ENCODE measurements at places on chromosomes 12 and 14.
A peak's percentile ranks its signal among the peaks of the same experiment; 100 is the strongest.

GRCh38 chr14:39266525-39266870 is 32.8 kb downstream of the MIA2 start:
- peak; percentile 44 for DNase-seq

DNA sequence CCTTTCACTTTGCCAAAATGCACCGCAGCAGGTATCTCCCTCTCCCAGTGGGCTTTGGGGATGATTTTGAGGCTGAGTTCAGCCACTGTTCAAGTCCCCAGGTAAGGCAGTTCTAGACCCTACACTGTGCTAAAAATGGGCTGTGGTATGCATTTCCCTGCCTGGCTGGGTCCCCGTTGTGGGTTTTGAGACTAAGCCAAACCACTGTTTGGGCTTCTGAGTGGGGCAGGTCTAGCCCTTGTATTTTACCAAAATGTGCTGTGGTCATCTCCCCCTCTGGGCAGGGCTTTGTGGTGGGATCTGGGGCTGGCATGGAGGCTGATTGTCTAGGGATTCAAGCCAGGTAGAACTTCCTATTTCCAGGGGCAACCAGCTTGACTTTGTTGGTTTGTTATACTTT is 13.6 kb upstream of the OR4Q3 start:
- DNase-seq: no peak

DNA sequence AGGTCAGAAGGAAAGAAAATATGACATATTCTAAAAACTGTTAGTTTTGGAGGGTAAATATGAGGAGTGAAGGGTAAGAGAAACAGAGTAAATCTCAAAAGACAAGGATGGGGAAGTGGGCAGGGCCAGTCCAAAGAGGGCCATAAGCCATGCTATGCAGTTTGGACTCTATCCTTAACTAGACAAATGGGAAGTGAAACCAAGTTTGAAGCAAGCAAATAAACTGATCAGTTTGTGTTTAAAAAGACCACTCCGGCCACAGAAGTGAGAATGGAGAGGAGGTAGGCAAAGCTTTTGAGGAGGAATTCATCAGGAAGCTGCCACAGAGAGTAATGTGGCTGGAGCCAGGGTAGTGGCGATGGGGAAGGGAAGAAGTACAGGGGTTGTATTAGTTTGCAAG is 37.5 kb upstream of the DAAM1 start:
- DNase-seq: no peak

DNA sequence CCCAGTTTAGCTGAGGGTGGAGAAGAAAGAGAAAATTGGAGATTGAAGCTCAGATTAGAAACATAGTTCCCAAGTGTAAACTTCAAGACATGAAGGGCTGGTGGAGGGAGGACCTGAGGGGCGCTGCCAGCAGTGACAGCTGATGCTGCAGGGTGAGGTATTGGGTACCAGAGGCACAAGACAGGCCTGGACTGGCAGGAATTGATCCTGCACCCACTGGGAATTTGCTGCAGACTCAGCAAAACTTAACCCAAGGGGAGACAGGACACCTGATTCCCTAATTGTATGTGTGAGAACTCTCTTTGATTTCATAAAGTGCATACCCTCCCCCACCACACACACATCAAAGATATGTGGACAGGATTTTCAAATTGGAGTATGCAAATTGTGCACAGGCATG is 11.6 kb downstream of the PTPRR start:
- no peak for DNase-seq

DNA sequence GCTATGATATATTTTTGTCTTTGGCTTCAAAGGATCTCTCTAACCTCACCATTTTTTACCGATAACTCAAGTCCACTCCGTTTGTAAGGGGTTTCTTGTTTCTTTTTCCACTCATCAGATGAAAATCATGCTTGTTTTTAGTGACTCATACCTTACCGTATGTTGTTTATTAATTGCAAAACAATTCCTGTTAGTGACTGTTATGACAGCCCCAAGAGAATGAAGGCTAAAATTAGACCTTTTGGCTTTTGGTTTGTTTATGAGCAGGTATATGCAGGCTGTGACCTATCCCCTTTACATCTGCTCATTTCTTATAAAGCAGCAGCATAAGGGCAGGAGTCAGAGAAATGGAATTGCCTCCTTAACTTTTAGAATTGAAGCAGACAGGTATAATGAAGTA is 319.8 kb downstream of the CEP128 start:
- no peak for DNase-seq
